Skin of body (tissue), 3 donors: ENCODE measurements at places on chromosomes 2 and 18. TPM values are rescaled to one million over a fixed set of nuclear protein-coding genes. Genes with fewer than 3 reads are reported as not detected.

The VSNL1 gene
- total RNA-seq, result 21.9 TPM

The FAM124B gene
- total RNA-seq, result 4.9 TPM

The NEU2 gene
- 1.4 TPM for total RNA-seq

GRCh38 chr2:179669196-179669595, 192.2 kb downstream of the ZNF385B start:
- no peak for DNase-seq

GRCh38 chr2:36951027-36951518, 15.3 kb downstream of the STRN start:
- DNase-seq, result no peak

The TRIP12 gene
- 226 TPM for total RNA-seq

The ACTG2 gene
- 5.1 TPM for total RNA-seq
